ENCODE measurements at places on chromosomes 6 and 20. TPM values are rescaled to one million over a fixed set of nuclear protein-coding genes. Genes with fewer than 3 reads are reported as not detected.

SLC2A10 gene
- polyA plus RNA-seq = 0.11 TPM

DNA sequence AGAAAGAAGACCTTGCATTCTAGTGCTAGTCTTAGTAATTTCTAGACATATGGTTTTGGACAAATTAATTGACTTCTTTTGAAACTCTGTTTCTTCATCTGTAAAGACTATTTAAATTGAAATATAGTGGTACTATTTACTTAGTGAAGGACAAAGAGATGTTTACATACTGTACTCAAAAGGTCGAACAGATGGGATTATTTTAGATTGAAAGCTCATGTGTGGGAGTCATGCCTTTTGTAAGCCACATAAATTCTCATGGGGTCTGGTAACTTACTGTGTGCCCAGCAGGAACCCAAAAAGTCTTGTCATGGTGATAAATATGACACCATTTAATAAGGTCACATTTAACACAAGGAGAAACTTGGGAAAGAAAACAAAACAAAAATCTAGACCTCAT is 368.2 kb upstream of the CITED2 start:
- DNase-seq = no peak

DNA sequence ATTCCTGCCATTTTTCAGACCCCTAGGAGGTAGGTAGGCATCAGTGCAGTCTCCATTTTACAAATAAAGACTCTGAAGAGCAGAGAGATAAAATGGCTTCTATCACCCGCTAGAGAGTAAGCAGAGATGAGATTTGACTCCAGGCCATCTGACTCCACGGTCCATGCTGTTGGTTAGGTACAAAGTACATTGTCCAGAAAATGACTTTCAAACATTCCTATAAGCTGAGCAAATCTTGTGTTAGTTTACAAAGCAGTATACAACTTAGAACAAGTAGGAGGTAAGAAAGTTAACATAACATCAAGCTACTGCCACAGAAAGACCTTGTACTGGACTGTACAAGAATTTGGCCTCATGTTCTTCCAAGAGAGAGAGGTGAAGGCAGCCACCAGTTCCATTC is 14.9 kb downstream of the BTN1A1 start:
- DNase-seq = no peak

- DNase-seq = no peak
Measured at GRCh38 chr20:44033873-44034272, 119.2 kb downstream of the TOX2 start.

DNA sequence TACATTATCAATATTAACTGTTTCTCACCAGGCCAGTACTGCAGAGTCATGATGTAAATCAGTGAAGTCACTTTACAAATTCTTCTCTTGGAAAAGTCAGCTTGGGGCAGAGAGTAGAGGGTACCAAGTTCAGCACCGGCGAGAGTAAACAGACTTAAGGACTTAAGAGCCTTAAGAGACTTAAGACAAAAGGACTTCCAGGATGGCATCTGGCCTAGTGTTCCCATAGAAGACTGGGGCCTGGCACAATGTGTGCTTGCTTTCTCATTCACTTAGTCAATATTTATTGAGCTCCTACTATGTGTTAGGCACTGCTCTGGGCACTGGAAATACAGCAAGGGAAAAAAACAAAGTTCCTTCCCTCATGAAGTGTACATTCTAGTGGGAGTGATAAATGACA is 1.4 kb upstream of the SNPH start:
- no peak for DNase-seq

- peak; percentile 42 for DNase-seq
Measured at GRCh38 chr6:108260126-108260808, 573 bp downstream of the SNX3 start.

- DNase-seq = no peak
Measured at GRCh38 chr6:8539453-8539852, 104.1 kb upstream of the SLC35B3 start.

DNA sequence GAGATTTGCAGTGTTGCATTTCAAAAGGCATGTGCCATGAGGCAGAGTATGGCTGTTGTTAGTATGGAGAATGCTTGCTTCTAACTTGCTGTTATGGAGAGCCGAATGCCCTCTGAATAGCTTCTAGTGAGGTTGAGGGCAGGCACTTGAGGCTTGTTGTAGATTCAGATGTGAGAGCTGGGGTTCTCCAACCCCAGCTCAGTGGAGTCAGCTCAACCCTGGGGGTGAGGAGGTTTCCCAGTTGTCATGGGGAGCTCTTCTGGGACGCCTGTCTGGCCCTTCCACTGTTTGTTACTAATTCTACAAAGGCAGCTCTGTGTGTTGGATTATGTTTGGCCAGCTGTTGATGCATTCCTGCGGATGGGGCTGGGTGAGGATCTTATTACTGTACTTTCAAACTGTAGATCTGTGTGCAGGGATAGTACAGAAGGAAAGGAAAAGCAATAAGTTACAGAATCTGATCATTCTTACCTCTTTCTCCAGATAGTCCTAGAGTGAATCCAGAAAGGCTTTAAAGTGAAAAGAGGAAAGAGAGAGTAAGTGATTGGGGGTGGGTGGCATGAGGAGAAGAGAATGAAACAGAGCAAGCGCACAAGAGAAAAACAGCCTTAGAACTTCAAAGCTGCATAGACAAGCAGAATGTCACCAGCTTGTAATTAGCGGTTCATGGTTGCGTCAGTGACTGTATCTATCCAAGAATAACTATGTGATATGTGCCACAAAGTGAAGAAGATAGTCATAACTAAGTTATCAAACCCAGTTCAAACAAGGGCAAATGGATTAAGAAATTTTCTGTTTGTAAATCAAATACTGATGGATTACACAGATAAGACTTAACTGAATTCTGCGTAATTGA is 148.7 kb downstream of the PRL start:
- no peak for DNase-seq

DNA sequence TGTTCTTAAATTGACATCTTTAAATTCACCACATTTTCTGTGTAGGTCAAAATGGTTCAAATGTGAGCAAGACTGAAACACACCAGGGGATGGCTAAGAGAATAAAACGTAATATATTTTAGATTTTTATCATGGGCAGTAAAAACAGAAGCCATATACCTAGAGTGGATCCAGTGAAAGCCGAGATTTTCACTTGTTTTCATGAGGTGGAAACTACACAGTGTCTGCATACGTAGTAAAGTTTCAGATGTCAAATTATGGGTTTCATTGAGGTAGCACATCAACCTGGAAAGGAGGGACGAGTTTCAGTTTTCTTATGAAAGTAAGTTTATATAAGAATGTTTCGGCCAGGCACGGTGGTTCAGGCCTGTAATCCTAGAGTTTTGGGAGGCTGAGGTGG is 25.9 kb downstream of the METTL24 start:
- DNase-seq = no peak

- DNase-seq = peak; percentile 33
Measured at GRCh38 chr20:39822667-39823066, 860.5 kb downstream of the DHX35 start.

CDH26 gene
- polyA plus RNA-seq = 0.99 TPM

SLC35F1 gene
- not detected for polyA plus RNA-seq

GRCh38 chr6:120077489-120077888 is 727.9 kb upstream of the MAN1A1 start:
- peak; percentile 49 for DNase-seq

DNA sequence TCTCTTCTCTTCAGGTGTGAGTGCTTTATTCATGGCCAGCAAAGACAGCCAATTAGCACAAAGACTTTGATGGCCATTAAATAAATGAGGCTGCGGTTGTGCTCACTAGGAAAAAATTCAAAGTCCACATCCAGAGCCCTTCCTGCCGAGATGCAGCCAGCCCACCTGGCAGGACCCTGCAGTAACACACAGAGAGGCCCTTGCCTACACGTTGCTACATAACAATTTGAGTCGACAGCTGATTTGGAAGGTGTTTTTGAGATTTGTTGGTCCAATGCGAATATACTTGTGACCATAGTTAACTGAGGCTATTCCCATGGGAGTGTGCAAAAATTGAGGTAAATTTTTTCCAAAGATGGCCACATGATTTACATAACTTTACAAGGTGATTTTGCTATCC is 605.4 kb upstream of the HTR1E start:
- no peak for DNase-seq

DNA sequence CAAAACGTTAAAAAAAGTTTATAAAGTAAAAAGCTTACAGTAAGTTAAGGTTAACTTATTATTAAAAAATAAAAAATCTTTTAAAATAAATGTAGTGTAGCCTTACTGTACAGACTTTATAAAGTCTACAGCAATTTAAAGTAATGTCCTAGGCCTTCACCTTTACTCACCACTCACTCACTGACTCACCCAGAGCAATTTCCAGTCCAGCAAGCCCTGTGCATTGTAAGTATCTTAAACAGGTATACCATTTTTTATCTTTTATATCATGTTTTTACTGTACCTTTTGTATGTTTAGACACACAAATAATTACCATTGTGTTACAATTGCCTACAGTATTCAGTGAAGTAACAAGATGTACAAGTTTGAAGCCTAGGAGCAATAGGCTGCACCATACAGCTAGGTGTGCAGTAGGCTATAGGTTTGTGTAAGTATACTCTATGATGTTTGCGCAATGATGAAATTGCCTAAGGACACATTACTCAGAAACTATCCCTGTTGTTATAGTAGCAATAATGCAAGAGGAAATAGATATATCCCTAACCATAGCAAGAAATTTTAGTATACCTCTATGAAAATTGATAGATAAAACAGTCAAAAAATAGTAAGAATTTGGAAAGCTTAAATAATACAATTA is 39.5 kb downstream of the FBXO5 start:
- peak; percentile 71 for DNase-seq

GRCh38 chr6:126422912-126423311 is 83.0 kb downstream of the CENPW start:
- DNase-seq = no peak

DNA sequence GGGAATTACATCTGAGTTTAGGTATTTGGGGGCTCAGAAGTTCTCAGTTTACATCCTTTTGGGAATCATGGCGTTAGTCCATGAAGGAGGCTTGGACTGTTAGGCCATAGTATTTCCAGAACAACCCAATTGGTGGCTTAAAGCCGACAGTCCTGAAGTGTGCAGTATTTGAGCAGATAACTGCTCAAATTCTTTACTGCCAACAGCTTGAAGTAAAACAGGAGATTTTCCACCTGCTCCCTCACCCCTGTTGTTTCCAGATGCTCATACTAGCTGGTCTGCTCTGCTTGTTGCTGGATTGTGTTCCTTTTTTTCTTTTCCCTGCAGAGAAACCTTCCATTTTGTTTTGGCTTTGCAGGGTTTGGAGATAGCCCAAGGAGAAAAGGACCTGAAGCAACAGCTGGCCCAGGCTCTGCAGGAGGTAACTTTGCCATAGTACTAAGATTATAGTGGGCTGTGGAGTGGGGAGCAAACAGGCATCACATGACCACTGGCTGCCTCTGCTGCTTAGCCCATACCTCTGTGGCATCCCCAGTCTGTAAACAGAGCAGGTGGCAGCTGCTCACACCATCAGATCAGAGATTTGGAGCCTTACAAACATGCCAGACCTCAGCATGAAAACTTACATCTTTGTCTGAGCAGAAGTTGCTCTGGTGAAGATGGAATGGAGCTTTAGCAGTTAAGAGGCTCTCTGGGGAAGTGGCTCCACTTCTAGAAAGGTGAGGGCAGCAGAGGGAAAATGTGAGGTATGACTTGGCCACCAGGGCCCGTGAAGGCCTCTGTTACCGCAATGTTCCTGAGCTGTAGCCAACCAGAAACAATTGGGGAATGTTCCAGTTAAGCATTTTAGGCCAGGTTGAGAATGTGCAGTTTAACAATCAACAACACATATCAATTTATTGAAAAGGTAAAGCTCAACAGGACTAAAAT is 17.6 kb downstream of the RNF8 start:
- no peak for DNase-seq

- no peak for DNase-seq
Measured at GRCh38 chr20:47362361-47363219, 6.1 kb upstream of the ZMYND8 start.

DNA sequence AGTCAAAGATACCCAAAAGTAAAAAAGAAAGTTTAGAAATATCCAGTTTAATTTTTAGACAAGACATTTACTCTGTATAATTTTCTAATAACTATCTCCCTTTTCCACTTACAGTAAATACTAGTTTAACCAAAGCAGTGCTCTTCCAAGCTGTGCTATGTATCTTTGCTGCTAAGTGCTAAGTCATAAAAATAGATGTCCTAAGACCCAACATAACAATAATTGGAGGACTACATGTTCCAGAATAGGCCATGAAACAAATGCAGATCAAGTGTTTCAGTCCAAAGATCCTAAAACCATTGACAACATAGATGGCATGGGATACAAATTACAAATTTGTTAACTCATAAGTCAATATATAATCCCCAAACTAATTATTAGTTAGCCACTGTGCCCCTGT is 111.1 kb downstream of the FAM83B start:
- DNase-seq = no peak

DNA sequence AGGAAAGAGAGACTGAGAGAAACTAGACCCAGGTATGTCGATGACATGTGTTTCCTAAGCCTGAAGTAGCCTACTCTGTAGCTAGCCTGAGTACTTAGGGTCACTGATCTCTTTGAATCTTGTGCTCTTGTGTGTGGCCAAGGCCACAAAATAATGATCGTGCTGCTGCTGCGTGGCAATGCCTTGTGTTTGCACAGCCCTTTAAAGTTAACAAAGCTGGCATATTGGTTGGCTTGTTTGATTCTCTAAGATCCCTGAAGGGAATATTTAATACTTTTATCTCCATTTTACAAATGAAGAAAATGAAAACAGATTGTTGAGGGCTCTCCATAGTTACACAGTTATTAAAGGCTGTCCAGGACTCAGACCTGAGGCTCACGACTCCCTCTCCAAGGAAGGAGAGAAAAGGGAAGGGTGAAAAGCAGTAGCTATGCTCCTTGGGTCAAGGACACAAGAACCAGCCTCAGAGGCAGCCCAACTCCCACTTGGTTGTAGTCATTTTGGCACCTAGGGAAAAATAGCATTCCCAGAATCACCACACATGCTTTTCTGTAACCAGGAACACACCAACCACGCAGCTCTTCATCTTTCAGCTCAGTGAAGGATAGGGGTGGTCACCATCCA is 130.7 kb downstream of the LRFN2 start:
- no peak for DNase-seq

- DNase-seq = peak; percentile 49
Measured at GRCh38 chr6:48078120-48078519, 32.9 kb downstream of the PTCHD4 start.

- no peak for DNase-seq
Measured at GRCh38 chr6:37635319-37635718, 62.4 kb downstream of the MDGA1 start.

DNA sequence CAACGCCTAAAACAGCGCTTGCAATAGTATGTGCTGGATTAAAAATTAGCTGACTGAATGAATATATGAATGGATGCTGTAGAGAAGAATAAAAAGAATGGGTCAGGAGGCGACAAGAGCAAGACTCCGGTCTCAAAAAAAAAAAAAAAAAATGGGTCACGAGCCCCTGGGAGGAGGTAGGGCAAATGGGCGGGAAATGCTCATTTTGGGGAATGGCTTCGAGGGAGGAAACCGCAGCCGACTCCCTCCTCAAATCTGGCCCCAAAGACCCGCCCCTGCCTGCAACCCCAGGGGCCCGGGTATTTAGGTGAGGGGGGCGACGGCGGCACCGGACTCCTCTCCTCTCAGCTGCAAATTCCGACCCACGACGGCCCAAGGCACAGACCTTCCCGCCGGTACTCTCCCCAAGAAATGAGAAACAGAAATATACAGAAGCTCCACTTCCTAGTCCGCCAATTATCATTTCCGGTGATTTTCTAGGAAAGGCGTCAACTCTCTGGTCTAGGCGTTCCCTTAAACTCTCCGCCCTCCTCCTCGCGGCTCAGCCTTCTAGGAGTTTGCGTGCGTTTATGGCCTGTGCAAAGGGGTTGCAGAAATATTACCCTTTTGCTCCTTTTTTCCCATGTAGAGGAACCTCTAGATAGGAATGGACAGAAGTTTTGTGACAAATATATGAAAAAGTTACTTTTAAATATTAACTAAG is at the start of gene ZNF311:
TSS of gene ZNF311 (minus strand) at position 133 of the 703 bp plus-strand sequence. CDS start 1,361 bp downstream, outside the sequence.
- DNase-seq = peak; percentile 49
